Upper lobe of left lung (tissue), 6 donors: ENCODE measurements at places on chromosomes 7 and 10. TPM values are rescaled to one million over a fixed set of nuclear protein-coding genes. Genes with fewer than 3 reads are reported as not detected.

Gene GIMAP4
- total RNA-seq: 39.8 TPM

Gene OR2A25
- not detected for total RNA-seq

Gene IGF2BP3
- total RNA-seq: 0.91 TPM

Gene OR6B1
- not detected for total RNA-seq

Gene WDFY4
- 48.9 TPM for total RNA-seq

- H3K36me3 ChIP-seq: no peaks in the 10 kb centered on the region
- DNase-seq: no peak
- no peak overlapping the region for H3K4me3 ChIP-seq
- no peaks in the 10 kb centered on the region for H3K27me3 ChIP-seq
- no peaks in the 10 kb centered on the region for H3K4me1 ChIP-seq
- H3K27ac ChIP-seq: no peak overlapping the region
These were observed 549.4 kb downstream of the SORCS1 start for GRCh38 chr10:106615081-106615480.

- H3K4me3 ChIP-seq: no peak overlapping the region
- no peaks in the 10 kb centered on the region for H3K27me3 ChIP-seq
- no peaks in the 10 kb centered on the region for H3K4me1 ChIP-seq
- peak; percentile 18 for DNase-seq
- H3K27ac ChIP-seq: no peak overlapping the region
These were observed 38.8 kb upstream of the ANTXRL start for GRCh38 chr10:46247808-46248569.

GRCh38 chr10:13213163-13213562 is 21.0 kb downstream of the UCMA start:
- no peak overlapping the region for H3K4me3 ChIP-seq
- no peak for DNase-seq
- no peaks in the 10 kb centered on the region for H3K36me3 ChIP-seq

GRCh38 chr7:132045481-132045980 is 489.1 kb upstream of the PODXL start:
- DNase-seq: no peak
- H3K27ac ChIP-seq: no peak overlapping the region
- H3K36me3 ChIP-seq: no peaks in the 10 kb centered on the region
- no peak overlapping the region for H3K4me3 ChIP-seq

- no peaks in the 10 kb centered on the region for H3K4me1 ChIP-seq
- no peaks in the 10 kb centered on the region for H3K36me3 ChIP-seq
- H3K4me3 ChIP-seq: no peak overlapping the region
- no peak for DNase-seq
- no peaks in the 10 kb centered on the region for H3K27me3 ChIP-seq
These were observed 52.9 kb downstream of the DNAJC12 start for GRCh38 chr10:67785098-67785497.

DNA sequence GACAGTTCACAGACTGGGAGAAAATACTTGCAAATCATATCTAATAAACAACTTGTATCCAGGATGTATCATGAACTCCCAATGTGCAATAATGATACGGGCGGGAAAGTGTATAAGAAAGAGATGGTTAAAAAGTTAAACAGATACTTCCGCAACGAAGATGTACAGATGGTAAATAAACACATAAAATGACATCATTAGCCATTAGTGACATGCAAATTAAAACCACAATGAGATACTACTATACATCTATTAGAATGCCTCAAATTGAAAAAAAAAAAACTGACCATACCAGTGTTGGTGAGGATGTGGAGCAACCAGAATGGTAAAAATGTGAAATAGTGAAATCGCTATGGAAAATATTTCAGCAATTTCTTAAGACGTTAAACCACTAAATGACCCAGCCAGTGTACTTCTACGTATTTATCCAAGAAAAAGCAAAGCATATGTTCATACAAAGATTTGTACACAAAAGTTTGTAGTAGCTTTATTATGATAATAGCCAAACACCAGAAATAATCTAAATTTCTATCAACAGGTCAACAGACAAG is 83.5 kb downstream of the IPMK start:
- DNase-seq: no peak
- no peak overlapping the region for H3K4me3 ChIP-seq
- H3K27ac ChIP-seq: no peak overlapping the region
- H3K27me3 ChIP-seq: no peaks in the 10 kb centered on the region
- no peaks in the 10 kb centered on the region for H3K36me3 ChIP-seq

DNA sequence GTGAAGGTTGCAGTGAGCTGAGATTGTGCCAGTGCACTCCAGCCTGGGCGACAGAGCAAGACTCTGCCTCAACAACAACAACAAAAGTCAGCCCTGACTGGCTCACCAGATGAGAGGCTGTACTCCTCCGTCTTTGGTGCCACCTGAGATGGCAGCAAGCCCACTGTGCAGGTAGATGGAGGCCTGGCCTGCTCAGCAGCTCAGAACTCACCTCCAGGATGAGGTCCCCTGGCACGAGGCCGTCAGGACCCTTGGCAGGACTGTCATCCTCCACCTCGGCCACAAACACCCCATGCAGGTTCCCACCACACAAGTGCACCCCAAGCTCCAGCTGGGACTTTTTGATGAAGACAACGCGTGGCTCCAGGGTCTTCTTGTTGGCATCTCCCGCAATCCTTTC is 117.2 kb downstream of the DLG5 start:
- no peak overlapping the region for H3K27ac ChIP-seq
- no peaks in the 10 kb centered on the region for H3K4me1 ChIP-seq
- H3K36me3 ChIP-seq: peaks cover 90% of the 10 kb centered on the region
- no peak for DNase-seq

DNA sequence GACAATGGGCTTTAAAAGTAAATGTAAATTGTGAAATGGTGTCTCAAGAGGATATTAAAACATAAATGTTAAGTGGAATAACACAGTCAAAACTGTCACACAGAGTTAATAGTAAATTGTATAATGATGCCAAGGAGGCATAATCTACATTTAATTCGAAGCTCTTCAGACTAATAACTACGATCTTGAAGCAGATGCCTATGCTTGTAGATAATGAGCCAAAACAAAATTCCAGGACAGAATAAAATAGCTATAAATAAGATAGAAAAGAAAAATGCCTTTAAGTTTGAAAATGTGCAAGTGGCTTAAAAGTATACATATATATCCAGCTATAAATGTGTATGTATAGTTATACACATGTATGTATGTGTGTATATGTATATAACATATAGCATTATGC is 17.5 kb downstream of the TWIST1 start:
- H3K4me3 ChIP-seq: no peak overlapping the region
- peaks cover under 1% of the 10 kb centered on the region for H3K27me3 ChIP-seq
- no peaks in the 10 kb centered on the region for H3K4me1 ChIP-seq

DNA sequence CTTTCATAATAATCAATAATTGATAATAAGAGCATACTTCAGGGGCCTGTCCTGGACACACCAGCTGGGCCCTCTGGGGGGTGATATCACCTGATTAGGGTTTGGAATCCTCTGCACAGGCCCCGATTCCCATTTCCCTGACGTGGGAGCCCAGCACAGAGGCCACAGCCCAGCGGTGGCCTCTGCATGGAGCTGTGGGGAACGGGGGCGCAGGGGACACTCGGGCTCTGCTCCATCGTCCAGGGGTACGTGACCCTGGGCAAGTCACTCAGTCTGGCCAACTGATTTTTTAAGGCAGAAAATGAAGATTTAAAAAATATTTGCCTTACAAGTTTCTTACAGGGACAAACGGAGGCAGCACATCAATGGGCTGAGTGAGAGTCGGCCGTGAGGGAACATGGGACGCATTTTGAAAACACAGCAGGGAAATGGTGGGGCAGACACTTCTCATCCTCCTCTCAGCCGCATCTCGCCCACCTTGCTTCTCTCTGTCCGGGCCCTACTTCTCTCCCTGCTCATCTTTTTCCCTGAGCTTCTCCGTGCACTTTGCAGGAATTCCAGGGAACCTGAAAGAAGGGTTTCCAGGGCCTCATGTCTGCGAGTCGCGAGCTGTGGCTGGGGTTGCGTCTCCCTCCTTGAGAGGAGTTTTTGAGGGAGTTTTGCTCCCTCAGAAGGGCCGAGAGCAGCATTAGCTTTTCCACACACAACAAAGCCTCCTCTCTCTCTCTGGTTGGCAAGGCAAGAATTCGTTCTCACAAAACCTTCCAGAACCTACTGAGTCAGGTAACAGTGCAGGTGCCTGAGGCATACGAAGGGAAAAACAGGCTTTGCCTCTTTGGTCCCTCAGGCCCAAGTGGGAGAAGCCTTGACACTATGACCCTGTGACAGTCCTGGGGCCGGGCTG is 312.0 kb downstream of the WDR37 start:
- no peak overlapping the region for H3K4me3 ChIP-seq
- no peaks in the 10 kb centered on the region for H3K4me1 ChIP-seq
- no peak overlapping the region for H3K27ac ChIP-seq
- peaks cover 7% of the 10 kb centered on the region for H3K27me3 ChIP-seq

DNA sequence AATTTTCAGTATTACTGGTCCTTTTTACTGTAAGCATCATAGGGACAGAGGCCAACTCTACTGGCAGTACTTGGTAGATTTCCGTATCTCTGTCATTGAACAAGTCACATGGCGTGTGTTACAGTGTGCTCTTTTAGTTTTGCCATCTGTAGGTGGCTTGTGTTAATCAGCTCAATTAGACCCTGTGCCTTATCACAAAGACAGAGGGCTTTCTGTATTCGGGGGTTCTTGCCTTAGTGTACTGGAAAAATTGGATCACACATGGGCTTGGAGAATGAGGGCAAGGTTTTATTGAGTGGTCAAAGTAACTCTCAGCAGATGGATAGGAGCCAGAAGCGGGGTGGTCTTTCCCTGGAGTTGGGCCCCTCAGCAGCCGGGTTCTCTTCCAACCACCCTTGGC is 21.3 kb upstream of the LRGUK start:
- DNase-seq: no peak
- no peaks in the 10 kb centered on the region for H3K27me3 ChIP-seq
- no peak overlapping the region for H3K4me3 ChIP-seq
- H3K36me3 ChIP-seq: no peaks in the 10 kb centered on the region
- no peaks in the 10 kb centered on the region for H3K4me1 ChIP-seq
- no peak overlapping the region for H3K27ac ChIP-seq

DNA sequence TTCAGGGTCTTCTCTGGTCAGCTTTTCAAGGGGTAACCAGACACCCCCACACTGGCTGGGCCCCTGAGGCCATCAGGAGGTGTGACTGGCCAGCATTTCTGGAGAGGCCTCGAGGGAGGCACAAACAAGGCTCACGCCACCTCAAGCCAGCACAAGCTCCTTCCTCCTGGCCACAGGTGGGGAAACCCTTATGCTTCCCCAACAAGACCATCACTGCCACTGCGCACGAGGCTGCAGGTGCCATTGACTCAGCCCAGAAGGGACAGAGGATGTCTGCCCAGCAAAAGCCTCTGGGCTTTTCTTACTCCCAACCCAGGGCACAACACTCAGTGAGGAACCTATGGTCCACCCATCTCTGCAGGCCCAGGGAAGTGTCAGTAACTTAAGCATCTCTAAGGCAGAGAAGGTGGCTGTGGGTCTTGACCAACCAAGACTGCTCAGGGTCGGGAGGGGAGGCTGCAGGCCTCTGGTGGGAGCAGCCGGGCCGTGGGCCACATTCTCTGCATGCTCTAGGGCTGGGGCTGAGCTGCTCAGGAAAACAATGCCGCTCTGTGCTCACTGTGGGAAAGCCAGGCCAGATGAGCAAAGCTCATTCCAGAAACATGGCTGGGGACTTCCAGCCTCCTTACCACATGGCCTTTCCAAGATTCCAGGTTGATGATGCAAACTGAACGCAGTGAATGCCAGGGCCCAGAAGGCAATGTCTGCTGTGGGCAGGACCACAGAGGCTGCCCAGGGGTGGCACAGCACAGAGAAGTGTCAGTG is 24.2 kb upstream of the RASSF4 start:
- no peaks in the 10 kb centered on the region for H3K27me3 ChIP-seq
- no peak overlapping the region for H3K4me3 ChIP-seq
- H3K27ac ChIP-seq: no peak overlapping the region
- peaks cover 26% of the 10 kb centered on the region for H3K4me1 ChIP-seq
- no peak for DNase-seq

- no peaks in the 10 kb centered on the region for H3K27me3 ChIP-seq
- no peak overlapping the region for H3K27ac ChIP-seq
- H3K4me3 ChIP-seq: no peak overlapping the region
- no peaks in the 10 kb centered on the region for H3K36me3 ChIP-seq
These were observed 12.8 kb downstream of the CDHR3 start for GRCh38 chr7:105975770-105976417.

- H3K36me3 ChIP-seq: no peaks in the 10 kb centered on the region
- no peaks in the 10 kb centered on the region for H3K27me3 ChIP-seq
- H3K27ac ChIP-seq: no peak overlapping the region
- no peak overlapping the region for H3K4me3 ChIP-seq
- H3K4me1 ChIP-seq: no peaks in the 10 kb centered on the region
- no peak for DNase-seq
These were observed 118.1 kb upstream of the RHEB start for GRCh38 chr7:151637781-151638261.

GRCh38 chr10:87713707-87714106 is 54.0 kb downstream of the PAPSS2 start:
- H3K27me3 ChIP-seq: no peaks in the 10 kb centered on the region
- H3K4me1 ChIP-seq: peaks cover 35% of the 10 kb centered on the region
- H3K36me3 ChIP-seq: peaks cover 7% of the 10 kb centered on the region
- no peak overlapping the region for H3K4me3 ChIP-seq
- DNase-seq: no peak
- peak overlapping the region; percentile 48 for H3K27ac ChIP-seq

DNA sequence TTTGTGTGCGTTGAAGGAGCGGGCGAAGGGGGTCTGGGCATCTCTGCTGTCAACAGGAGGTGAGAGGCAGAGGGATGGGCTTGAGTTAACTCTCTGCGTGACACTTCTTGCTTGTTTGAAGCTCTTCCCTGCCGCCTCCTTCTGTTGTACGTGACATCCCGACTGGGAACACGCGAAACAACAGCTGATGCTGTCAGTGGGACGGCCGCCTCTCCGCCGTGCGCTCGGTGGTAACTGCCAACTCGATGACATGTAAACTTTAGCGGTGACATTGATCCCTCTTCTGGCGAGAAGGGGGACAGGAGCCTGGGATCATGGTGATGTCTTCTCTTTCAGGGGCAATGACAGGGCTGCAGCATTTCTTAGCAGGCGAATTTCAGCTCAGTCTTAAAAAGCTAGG is 394.5 kb downstream of the TYW1 start:
- H3K27me3 ChIP-seq: no peaks in the 10 kb centered on the region
- H3K4me3 ChIP-seq: no peak overlapping the region
- H3K4me1 ChIP-seq: no peaks in the 10 kb centered on the region
- H3K27ac ChIP-seq: no peak overlapping the region
- DNase-seq: no peak

- H3K27me3 ChIP-seq: no peaks in the 10 kb centered on the region
- DNase-seq: no peak
- H3K27ac ChIP-seq: no peak overlapping the region
These were observed 913.9 kb upstream of the AUTS2 start for GRCh38 chr7:68684246-68684839.

GRCh38 chr7:67631476-67631875 is 634.8 kb downstream of the TYW1 start:
- no peaks in the 10 kb centered on the region for H3K27me3 ChIP-seq
- H3K36me3 ChIP-seq: no peaks in the 10 kb centered on the region
- no peak overlapping the region for H3K4me3 ChIP-seq
- no peak for DNase-seq
- H3K27ac ChIP-seq: no peak overlapping the region

DNA sequence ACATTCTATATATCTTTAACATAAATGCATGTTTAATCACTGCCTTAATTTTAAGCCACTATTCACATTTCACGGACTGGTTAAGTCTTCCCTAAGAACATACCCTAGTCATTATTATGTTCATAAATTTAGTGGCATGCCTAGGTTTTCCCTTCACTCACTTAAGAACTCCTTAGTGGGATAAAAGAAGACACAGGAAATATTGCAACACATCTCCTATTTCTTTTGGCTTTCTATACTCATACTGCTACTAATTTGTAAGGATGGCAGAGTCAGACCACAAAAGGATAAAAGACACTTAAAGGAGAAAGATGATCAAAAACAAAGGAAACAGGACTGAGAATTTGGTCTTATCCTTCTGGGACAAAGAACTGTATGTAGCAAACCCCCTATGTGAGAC is 951.4 kb downstream of the SORCS3 start:
- DNase-seq: no peak
- no peak overlapping the region for H3K4me3 ChIP-seq
- H3K4me1 ChIP-seq: no peaks in the 10 kb centered on the region
- H3K27ac ChIP-seq: no peak overlapping the region
